ENCODE measurements at places on chromosomes 13 and 19.

GRCh38 chr19:1858412-1859081, 4.8 kb downstream of the KLF16 start:
- DNase-seq, result no peak

DNA sequence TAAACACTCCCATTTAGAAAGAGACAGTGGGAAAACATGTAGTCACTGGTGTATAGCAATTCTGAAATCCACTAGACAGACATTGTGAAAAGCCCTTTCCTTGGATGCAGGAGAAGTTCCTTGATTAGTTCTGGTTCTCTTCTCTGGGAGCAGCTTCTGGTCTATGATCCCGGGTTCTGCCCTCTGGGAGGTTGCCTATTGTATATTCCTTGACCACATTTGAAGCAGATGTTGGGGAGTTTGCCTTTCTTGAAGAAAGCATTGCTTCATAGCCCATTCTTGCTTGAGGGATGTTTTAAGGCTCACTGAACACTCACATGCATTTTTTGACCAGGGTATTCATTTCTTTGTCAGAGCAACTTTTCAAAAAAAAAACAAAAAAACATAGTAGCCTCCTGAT, 211.9 kb downstream of the NDFIP2 start:
- no peak for DNase-seq

- no peak for DNase-seq
These were observed 1.8 kb downstream of the FGF14 start for GRCh38 chr13:102399791-102400674.

DNA sequence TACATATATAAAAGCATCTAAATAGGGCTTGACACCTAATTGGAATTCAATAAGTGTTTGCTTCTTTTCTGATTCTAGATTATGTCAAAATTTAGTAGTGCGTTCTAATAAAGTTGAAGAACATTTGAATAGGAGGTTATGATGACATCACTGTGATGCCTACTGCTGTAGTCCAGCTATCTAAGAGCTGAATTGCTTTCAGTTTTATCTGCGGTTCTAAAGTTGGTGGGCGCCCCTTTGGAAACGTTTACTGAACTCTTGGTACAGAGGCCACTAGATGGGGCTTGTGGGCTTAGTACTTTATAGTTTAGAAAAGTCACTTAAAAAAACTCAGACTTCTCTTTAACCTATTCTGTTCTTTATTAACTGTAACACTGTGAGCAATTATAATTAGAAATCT, 776.9 kb downstream of the GPC5 start:
- peak; percentile 6 for DNase-seq

GRCh38 chr19:21221693-21222092, 79.9 kb downstream of the ZNF431 start:
- DNase-seq, result no peak

- DNase-seq, result no peak
These were observed 28.6 kb upstream of the SLC15A1 start for GRCh38 chr13:98781045-98781444.

DNA sequence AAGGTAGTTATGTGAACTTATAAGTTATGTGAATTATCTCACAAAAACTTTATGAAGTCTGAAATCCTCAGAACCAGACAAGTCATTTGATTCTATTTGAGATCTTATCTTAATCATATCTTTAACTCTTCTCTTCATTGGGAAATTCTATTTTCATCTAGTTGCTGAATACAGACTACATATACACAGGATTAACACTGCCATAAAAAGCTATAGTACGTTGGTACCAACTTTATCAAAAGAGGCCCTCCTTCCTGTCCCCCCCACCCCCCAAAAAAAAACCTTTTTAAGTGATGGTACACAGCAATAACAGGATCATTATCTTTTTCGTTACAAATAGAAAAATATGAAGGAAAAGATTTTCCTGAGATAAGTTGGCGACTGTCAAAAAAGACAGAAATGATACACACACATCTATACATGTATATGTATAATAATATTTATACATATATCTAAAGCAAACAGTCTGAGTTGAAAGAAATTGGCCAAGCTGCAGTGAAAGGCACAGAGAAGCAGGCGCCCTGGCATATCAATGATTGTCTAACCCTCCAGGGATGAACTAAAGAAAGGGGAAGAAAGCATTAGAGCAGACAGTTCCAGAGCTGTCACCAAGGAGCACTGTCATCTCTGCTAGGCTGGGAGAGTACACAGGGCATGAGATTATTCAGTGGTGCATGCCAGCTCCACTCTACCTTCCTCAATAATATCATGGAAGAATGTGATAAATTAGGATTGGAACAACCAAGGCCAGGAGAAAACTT, 116.7 kb downstream of the KLF12 start:
- DNase-seq, result no peak

GRCh38 chr19:6849876-6850275, 37.5 kb upstream of the ADGRE1 start:
- DNase-seq, result no peak

- no peak for DNase-seq
These were observed 2.0 kb downstream of the KCTD15 start for GRCh38 chr19:33798681-33799111.
